B cell (primary cell): ENCODE measurements at places on chromosomes 16 and 17. TPM values are rescaled to one million over a fixed set of nuclear protein-coding genes. Genes with fewer than 3 reads are reported as not detected.

Gene PNMT
- polyA plus RNA-seq = 0.13 and 0.87 TPM in 2 replicates

Gene SEZ6L2
- polyA plus RNA-seq = 0.10 TPM in 1 of 2 replicates, not detected in the other

Gene MRPL45
- 13.1 and 13.5 TPM in 2 replicates for polyA plus RNA-seq

Gene SEPTIN1
- polyA plus RNA-seq = 270 and 302 TPM in 2 replicates

Gene DNAH9
- polyA plus RNA-seq = not detected in 2 replicates

Gene BCO1
- polyA plus RNA-seq = not detected in 2 replicates

Gene SYCE1L
- 0.46 and 0.65 TPM in 2 replicates for polyA plus RNA-seq

Gene AANAT
- 0.42 and 0.88 TPM in 2 replicates for polyA plus RNA-seq

Gene MAPT
- polyA plus RNA-seq = 0.13 and 0.27 TPM in 2 replicates

Gene SPNS1
- 43.3 and 47.6 TPM in 2 replicates for polyA plus RNA-seq

Gene KCNH6
- not detected in 2 replicates for polyA plus RNA-seq

Gene LPO
- not detected in 2 replicates for polyA plus RNA-seq

DNA sequence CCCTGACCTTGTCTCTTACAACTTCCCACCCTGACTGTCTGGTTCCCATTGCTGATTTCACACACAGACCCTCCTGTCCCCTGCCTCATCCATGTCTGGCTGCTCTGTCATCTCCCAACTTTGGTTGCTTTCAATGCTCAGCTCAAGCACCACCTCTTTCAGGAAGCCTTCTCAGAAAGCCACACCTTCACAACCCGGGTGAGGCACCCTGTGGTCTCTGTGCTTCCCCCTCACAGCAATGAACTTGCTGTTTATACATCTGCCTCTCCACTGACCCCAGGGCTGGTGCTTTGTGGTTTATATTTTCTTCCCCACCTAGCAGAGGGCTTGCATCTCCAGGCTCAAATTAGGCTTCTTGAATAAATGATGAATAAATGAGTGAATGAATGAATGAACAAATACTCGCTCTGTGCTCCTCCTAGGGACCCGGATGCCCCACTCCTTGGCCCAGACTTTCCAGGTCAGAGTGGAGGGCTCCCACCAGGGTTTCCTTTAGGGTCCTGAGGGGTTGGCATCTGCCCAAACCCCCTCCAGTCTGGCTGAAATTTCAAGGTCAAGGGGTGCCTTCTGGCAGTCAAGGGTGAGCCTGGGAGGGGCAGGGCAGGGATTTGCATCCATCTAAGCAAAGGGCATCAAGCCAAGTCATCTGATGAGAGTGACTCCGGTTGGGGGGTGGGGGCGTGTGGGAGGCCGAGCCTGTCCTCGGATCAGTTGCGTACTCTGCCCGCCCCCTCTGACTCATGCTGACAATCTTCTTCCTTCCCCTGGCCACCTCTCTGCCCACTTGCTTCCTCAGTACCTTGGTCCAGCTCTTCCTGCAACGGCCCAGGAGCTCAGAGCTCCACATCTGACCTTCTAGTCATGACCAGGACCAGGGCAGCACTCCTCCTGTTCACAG, at the start of gene ITGAX:
TSS of gene ITGAX (plus strand) at position 783 of the 898 bp plus-strand sequence. CDS start at position 862, 79 bp downstream.
- DNase-seq = peak; percentile 69

DNA sequence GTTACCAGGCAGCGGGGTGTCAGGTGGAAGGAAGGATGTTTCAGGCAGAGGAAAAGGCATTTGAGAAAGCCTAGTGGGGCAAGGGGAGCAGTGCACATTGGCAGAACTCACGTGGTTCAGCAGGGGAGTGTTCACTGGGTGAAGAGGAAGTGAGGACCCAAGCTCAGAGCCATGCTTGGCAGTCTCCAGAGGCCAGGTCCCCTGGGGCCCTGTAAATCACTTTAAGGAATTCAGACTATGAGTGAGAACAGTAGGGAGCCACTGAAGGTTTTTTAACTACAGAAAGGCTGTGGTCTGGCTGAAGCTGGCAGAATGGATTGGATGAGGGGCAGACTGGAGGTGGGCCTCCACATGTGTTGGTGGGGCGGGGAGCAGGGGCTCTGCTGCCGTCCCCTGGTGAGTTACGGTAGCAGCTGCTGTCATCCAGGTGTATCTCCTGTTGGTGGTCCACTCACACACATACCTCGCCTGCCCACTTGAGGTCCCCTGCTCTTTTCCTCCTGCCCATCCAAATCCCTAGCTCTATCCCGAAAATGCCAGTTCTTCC, 5.1 kb downstream of the CLEC16A start:
- DNase-seq = peak; percentile 91

GRCh38 chr17:77144227-77144626, 3.5 kb downstream of the SEC14L1 start:
- DNase-seq = peak; percentile 35

GRCh38 chr17:9298776-9299295, 276.8 kb downstream of the STX8 start:
- DNase-seq = no peak

- no peak for DNase-seq
These were observed 226.6 kb downstream of the GRIN2A start for GRCh38 chr16:9955677-9956076.

DNA sequence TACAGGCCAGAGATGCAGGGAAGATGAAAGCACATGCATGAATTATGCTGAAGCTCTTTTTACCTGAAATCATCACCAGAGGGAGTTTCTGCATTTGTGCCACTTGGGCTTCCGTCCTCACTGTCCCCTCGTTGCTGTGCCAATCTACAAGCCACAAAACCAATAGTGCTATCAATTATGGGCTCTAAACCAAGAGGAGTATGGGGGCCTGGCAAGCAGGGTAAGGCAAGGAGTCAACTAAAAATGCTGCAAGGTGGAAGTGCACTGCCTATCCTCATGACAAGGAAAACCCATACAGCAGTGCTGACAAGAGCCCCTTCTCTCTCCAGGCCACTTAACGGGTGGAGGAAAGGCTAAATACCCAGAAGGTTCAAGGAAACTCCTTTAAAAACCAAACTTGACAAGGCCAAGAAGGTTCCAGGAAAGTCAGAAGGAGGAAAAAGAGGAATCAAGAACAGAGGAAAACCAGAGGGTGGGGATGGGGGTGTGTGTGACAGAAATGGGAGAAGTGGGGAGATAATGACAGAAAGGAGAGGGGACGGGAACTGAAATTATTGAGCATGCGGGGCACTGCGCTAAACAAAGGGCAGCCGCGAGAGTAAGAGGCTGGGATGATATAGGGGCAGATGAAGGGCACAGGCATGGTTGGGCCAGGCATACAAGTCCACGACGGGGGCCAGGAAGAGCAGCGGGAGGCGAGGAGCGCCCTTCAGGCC, 674 bp downstream of the C17orf75 start:
- peak; percentile 79 for DNase-seq

- DNase-seq = peak; percentile 21
These were observed 1.9 kb downstream of the MYL11 start for GRCh38 chr16:30376461-30376902.

- DNase-seq = no peak
These were observed 29.7 kb upstream of the ITGA3 start for GRCh38 chr17:50026046-50026675.

GRCh38 chr16:10242097-10242496, 59.9 kb upstream of the GRIN2A start:
- no peak for DNase-seq

- DNase-seq = no peak
These were observed 28.2 kb upstream of the TNFRSF13B start for GRCh38 chr17:16999931-17000625.

GRCh38 chr17:68210570-68211315, 37.1 kb upstream of the AMZ2 start:
- no peak for DNase-seq

DNA sequence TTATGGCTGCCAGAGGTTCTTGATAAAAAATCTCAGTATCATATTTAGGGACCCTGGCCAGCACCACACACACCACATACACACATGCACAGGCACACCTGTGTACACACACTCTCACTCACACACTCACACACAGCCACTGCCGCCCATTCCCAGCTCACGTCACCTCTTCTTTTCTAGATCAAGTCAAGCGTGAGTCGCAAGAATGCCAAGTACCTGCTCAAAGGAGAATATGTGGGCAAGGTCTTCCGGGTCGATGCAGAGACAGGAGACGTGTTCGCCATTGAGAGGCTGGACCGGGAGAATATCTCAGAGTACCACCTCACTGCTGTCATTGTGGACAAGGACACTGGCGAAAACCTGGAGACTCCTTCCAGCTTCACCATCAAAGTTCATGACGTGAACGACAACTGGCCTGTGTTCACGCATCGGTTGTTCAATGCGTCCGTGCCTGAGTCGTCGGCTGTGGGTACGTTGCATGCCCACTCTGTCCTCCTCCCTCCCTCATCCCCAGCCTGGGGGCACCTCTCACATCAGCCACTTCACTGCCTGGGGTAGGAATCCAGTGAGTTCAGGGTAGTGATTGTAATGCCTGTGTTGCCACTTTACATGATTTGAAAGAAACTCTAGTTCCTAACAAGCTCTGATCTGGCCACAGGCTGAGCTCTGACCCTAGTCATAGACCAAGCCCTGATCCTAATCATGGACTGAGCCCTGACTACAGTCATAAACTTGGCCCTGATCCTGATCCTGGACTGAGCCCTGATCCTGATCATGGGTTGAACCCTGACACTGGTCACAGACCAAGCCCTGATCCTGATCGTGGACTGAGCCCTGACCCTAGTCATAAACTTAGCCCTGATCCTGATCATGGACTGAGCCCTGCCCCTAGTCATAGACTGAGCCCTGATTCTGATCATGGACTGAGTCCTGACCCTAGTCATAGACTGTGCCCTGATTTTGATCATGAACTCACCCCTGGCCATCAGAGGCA, 20.4 kb downstream of the CDH5 start:
- no peak for DNase-seq

DNA sequence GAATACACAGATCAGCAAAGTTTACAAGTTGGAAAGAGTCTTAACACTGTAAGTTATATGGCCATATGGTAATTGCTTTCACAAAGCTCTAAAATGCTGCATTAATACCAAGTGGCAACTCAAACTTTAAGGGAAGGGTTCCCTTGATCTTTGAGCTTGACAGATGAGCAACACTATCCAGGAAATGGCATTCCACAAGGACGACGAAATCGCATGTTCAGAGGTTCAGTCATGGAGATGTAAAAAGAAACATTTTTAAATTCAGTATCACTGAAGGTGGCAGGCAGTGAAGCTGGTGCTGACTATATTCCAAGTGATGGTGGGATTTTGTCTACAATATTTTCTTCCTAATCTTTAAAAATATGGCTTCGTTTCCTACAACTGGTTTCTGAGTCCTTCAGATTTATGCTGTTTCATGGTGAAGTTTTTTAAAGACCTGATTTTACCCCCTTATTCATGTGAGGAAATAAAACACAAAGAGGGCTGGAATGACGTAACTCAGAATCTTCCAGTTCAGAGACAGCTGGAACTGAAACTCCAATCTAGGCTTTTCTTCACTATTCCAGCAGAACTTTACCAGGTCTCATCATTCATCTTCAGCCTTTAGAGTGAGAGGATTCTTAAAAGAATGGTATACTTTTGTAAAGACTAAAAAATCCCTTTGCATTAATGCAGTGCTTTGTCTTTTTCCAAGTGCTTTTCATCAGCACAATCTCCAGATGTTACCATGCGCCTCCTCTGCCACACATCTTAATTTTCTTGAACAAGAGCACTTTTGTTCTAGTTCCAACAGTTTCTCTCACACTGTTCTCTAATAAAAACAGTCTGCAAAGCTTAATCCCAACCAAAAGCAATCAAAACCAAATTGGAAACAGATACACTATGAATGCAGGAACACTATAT, 20.2 kb downstream of the CHCT1 start:
- DNase-seq = no peak

DNA sequence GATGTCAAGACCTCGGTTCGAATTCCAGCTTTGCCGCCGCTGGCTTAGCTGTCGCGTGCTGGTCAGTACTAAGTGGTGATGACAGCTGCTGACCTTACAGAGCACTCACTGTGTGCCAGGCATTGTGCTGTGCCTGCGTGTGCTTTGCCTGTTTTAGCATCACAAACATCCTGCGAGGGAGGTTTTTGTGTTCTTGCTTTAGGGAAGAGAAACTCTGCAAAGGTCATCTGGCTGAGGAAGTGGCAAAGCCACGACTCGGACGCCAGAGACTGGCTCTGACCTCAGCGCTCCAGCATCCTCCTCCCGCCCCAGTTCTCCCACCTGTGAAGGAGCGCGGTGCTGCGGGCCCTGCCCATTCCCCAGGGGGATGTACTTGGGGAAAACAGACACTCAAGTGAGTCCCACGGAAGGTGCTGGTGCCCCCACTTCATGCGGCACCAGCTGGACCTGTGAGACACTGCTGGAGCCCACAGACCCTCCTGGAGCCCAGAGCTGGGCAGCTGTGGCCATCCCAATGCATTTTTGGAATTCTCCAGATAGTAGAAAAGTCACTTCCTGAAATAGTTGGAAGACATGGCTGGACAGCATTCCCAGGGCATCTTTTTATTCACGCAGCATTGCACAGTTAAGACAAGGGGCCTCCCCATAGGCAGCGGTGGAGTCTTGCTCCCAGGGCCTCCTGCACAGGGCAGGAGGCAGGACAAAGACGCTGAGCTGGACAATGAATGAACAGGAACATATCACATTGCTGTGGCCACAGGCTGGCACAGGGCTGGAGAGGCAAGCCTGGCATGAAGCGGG, 20.0 kb upstream of the HERPUD1 start:
- peak; percentile 87 for DNase-seq

DNA sequence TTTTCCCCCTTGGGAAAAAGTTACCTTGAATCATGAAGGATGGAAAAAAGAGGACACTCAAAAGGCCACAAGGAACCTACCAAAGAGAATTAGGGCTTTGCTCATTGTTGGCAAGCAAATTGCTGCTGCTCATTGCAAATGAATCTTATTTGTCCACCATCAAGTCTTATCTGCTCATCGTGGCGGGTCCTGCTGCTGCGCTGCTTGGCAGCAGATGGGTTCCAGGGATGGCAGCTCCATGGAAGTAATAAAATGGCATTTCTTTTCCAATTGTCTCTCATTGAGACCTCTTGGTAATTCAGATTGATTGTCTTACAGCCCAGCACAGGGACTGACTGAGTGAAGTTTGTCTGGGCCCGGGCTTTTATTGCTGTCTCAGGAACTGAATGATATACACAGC, 118.7 kb downstream of the MRM1 start:
- DNase-seq = no peak

DNA sequence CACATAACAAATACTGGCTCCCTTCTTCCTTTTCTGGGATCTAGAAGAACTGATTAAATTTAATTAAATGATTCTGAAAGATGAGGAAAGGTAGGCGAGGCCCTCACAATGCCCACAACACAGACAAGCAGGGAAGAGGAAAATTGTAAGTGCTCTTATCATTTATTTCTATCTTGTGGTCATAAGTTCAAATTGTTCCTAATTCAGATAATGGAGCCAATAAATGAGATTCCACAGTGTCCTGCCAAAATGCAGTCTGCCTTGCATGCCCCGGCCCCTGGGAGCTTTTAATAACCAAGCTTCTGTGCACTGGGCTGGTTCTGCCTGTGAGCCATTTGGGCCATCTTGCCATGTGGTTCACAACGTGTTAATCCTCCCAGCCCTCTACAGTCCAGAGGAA, 97.0 kb downstream of the CMC2 start:
- DNase-seq = no peak

GRCh38 chr17:77354670-77355455, 214.1 kb downstream of the SEC14L1 start:
- no peak for DNase-seq
